Activated T-helper 17 cell treated with anti-CD3 and anti-CD28 coated beads, Interleukin-2, amount 50 U/mL, for 72 hours (primary cell): ENCODE measurements at places on chromosomes 1 and 21. TPM values are rescaled to one million over a fixed set of nuclear protein-coding genes. Genes with fewer than 3 reads are reported as not detected.

DNA sequence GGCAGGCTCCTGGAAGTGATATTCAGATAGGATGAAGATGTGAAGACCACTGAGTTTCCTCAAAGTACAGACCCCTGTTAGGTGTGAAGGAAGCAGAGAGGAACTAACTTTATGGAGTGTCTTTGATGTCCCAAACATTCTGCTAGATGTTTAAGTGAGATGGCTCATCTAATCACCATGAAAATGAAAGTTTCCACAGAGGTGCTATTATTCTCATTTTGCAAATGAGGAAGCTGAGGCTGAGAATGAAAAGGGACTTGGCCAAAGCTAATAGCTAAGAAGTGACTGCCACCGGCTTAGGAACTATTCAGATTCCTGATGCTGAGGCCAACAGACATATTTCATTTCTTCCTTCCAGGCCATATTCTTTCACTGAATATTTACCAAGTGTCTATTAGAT is 45.9 kb upstream of the WLS start:
- ATAC-seq: no peak

DNA sequence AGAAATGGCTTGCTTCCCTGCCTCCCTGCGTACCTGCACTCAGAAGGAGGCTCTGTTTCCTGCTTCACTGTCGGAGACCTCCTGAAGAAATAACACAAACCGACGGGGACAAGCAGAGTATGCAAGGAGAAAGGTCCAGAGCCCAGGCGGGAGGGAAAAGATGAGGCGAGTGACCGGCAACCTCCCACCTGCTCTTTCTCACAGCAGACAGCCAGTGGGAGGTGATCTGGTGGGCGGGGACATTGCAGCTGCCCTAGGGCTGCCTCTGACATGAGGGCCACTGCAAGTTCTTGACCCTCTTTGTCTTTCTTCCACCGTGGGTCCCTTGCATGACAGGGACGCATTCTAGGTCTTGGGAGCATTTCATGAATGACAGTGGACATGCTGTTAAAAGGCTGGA is 368.2 kb downstream of the CAMTA1 start:
- no peak for ATAC-seq

FTCD gene
- 0.24 TPM for total RNA-seq

- no peak for ATAC-seq
Observed at GRCh38 chr1:26900815-26901511, 696 bp upstream of the GPATCH3 start.

DNA sequence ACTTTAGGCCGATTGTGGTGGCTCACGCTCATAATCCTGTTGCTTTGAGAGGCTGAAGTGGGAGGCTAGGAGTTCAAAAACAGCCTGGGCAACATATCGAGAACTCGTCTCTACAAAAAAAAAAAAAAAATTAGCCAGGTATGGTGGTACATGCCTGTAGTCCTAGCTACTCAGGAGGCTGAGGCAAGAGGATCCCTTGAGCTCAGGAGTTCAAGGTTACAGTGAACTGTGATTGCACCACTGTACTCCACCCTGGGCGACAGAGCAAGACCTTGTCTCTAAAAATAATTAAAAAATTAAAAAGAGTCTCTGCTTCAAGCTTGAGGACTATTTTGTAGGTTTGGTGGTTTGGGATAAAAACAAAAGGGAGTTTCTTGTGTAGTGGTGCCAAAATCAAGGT is 21.2 kb downstream of the KDM1A start:
- no peak for ATAC-seq

GRCh38 chr1:226975259-226976250 is 35.5 kb downstream of the COQ8A start:
- no peak for ATAC-seq

DNA sequence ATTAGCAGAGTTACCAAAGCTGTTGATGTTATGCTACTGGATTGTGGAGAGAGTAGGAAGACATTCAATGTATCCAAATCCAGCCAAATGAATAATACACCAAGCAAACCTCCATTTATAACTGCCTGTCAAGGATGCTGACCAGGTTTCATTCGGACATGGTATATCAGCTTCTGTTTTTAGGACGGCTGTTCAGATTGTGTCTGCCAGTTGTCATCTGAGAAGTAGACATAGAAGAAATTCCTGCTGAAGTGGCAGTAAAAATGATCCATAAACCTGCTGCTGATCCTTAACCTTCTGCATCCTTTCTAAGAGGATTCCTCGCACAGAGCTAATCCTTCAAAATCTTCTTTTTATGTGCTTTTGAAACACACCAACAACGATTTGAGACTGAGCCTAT is 663.6 kb upstream of the PLXNA2 start:
- no peak for ATAC-seq

CXADR gene
- 0.76 TPM for total RNA-seq

ATP1A2 gene
- total RNA-seq: not detected

DNA sequence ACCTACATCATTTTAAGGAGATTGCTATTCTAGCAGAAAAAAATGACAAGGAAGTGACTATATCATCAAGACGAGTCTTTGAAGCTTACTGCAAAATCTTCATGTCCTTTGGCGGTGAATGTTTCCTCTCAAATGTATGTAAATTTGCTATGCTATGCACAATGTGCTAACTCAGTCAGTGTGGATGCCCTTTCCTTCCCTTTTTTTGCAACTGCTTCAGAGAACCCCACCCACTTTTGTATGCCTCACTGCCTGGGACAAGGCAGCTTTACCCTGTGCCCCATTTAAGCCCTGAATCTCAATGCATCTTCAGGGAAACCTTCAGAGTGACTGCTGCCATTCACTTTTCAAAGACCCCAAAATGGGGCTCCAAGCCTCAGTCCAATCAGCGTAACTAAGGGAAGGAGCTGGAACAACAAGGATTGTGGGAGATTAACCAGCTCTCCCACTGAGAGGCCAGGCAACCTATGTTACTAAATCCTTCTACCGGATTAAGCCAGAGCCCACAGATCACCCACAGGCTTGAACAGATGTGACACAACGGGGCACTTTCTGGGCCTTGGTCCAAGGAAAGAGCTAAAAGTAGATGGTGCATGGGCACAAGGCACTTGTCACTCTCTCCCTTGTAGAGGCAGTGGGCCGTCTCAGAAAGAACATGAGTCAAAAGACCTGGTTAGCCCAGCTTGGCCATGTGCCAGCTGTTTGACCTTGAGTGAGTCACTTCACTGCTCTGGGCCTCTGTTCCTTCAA is 154.4 kb downstream of the PLPP3 start:
- no peak for ATAC-seq

IL6R gene
- total RNA-seq: 38.2 TPM

TEDDM1 gene
- not detected for total RNA-seq

- peak; percentile 46 for ATAC-seq
Observed at GRCh38 chr1:32337855-32338636, 2.0 kb upstream of the MARCKSL1 start.
